ENCODE measurements at places on chromosomes 4 and X.

- no peak for DNase-seq
- H3K4me1 ChIP-seq = no peaks in the 10 kb centered on the region
- no peaks in the 10 kb centered on the region for H3K36me3 ChIP-seq
- no peak overlapping the region for H3K27ac ChIP-seq
- H3K27me3 ChIP-seq = no peaks in the 10 kb centered on the region
Measured at GRCh38 chrX:12327836-12328235, 189.6 kb downstream of the FRMPD4 start.

- DNase-seq = no peak
- no peaks in the 10 kb centered on the region for H3K4me1 ChIP-seq
- no peak overlapping the region for H3K27ac ChIP-seq
- no peak overlapping the region for H3K4me3 ChIP-seq
- H3K27me3 ChIP-seq = no peaks in the 10 kb centered on the region
- H3K36me3 ChIP-seq = no peaks in the 10 kb centered on the region
Measured at GRCh38 chrX:20969565-20969964, 404.7 kb upstream of the CNKSR2 start.

GRCh38 chr4:69951602-69952001 is 13.9 kb downstream of the CSN2 start:
- H3K27me3 ChIP-seq = no peaks in the 10 kb centered on the region
- no peak overlapping the region for H3K4me3 ChIP-seq
- no peak for DNase-seq

DNA sequence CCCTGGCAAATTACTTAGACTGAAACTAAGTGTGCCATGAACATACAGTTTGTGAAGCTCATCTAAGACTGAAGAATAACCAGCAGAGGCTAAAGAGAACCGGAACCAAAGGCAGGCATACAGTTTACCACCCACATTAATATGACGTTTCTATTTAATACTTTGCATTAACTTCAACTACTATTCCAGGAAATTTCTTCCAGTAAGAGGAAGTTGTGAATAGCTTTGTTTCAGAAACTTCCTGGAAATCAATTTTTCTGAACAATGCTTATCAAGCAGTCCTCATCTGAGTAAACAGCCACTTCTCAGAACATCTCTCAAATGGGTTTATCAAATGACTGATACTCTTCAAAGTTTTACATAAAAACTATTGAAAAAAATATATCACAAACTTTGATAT is 252.7 kb downstream of the OPHN1 start:
- H3K4me1 ChIP-seq = no peaks in the 10 kb centered on the region
- no peaks in the 10 kb centered on the region for H3K36me3 ChIP-seq
- H3K4me3 ChIP-seq = no peak overlapping the region
- H3K27me3 ChIP-seq = no peaks in the 10 kb centered on the region
- no peak for DNase-seq
- H3K27ac ChIP-seq = no peak overlapping the region

GRCh38 chrX:78555401-78555980 is 103.6 kb downstream of the RTL3 start:
- peak overlapping the region; percentile 61 for H3K27ac ChIP-seq
- DNase-seq = no peak
- no peaks in the 10 kb centered on the region for H3K27me3 ChIP-seq
- H3K4me1 ChIP-seq = peaks cover 5% of the 10 kb centered on the region

- H3K27ac ChIP-seq = no peak overlapping the region
- H3K4me3 ChIP-seq = no peak overlapping the region
- no peaks in the 10 kb centered on the region for H3K27me3 ChIP-seq
- H3K4me1 ChIP-seq = no peaks in the 10 kb centered on the region
Measured at GRCh38 chrX:123924186-123924585, 37.3 kb upstream of the STAG2 start.

GRCh38 chr4:24570172-24570571 is 14.2 kb downstream of the DHX15 start:
- peaks cover 66% of the 10 kb centered on the region for H3K4me1 ChIP-seq
- H3K27ac ChIP-seq = peak overlapping the region; percentile 36
- H3K27me3 ChIP-seq = no peaks in the 10 kb centered on the region
- H3K4me3 ChIP-seq = no peak overlapping the region
- DNase-seq = no peak
- peaks cover 47% of the 10 kb centered on the region for H3K36me3 ChIP-seq

GRCh38 chr4:177718514-177718913 is 276.3 kb upstream of the AGA start:
- DNase-seq = no peak
- no peak overlapping the region for H3K27ac ChIP-seq
- H3K27me3 ChIP-seq = peaks cover 2% of the 10 kb centered on the region
- H3K36me3 ChIP-seq = no peaks in the 10 kb centered on the region
- H3K4me3 ChIP-seq = no peak overlapping the region
- no peaks in the 10 kb centered on the region for H3K4me1 ChIP-seq

- H3K36me3 ChIP-seq = no peaks in the 10 kb centered on the region
- DNase-seq = no peak
- no peak overlapping the region for H3K27ac ChIP-seq
- peaks cover 2% of the 10 kb centered on the region for H3K27me3 ChIP-seq
- H3K4me1 ChIP-seq = no peaks in the 10 kb centered on the region
Measured at GRCh38 chrX:74453178-74453577, 31.9 kb downstream of the SLC16A2 start.

DNA sequence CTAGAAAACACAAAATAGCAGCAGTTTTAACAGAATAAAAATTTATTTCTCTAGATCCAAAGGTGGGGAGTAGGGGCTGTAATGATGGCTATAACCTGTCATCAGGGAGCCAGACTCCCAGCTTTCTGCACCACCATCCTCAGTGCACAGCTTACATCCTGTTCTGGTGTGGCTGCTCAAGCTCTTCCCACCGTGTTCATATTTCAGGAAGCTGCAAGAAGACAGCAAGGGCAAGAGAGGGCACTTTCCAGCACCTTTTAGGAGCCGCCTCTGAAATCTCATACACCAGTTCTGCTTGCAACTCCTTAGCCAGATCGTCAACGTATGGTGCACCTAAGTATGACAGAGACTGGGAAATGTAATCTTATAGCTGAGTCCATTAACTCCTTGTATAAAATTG is 253.7 kb downstream of the CENPC start:
- no peak overlapping the region for H3K4me3 ChIP-seq
- no peaks in the 10 kb centered on the region for H3K4me1 ChIP-seq
- H3K27me3 ChIP-seq = no peaks in the 10 kb centered on the region
- H3K27ac ChIP-seq = no peak overlapping the region

- no peak for DNase-seq
- H3K36me3 ChIP-seq = no peaks in the 10 kb centered on the region
- H3K4me1 ChIP-seq = no peaks in the 10 kb centered on the region
Measured at GRCh38 chr4:158129694-158130093, 43.1 kb downstream of the GASK1B start.

All from activated T-helper 1 cell treated with anti-CD3 and anti-CD28 coated beads, Interleukin-12 subunit alpha, Interleukin-12 subunit beta, Interleukin-2, Interleukin-4 antibody, amounts not matched to agents 30 ng/mL and 10 ng/mL and 1 ng/mL, durations not matched to agents 14 hours and 24 hours and 36 hours (primary cell).